Liver (tissue), 10 donors: ENCODE measurements at places on chromosomes 2 and 18. TPM values are rescaled to one million over a fixed set of nuclear protein-coding genes. Genes with fewer than 3 reads are reported as not detected.

The CD226 gene
- total RNA-seq, result 5.2 TPM

The COA5 gene
- total RNA-seq, result 18.7 TPM

The CTDP1 gene
- total RNA-seq, result 13.9 TPM

The MYOM1 gene
- total RNA-seq, result 10.1 TPM

DNA sequence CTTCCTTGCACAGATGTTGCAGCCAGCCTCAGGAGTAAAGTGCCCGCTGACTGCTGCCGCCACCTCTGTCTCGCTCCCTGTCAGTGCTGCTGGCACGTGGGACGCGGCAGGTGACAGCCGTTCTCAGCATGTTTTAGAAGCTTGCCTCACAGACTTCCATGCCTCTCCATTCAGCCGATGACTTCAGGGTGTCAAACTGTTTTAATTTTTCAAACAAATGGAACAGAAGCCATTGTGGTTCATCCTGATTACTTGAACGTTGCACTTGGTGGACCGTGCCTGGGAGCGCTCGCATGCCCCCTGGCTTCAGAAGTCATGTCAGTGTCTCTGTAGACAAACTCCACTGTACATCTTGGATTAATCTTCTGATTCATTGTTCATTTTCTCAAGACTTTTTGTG lies 62.7 kb upstream of the EML6 start:
- H3K4me1 ChIP-seq, result peaks cover 21% of the 10 kb centered on the region
- no peak overlapping the region for H3K27ac ChIP-seq
- no peak overlapping the region for H3K4me3 ChIP-seq
- H3K27me3 ChIP-seq, result no peaks in the 10 kb centered on the region

GRCh38 chr2:205698286-205699268 lies 16.3 kb downstream of the NRP2 start:
- peaks cover 3% of the 10 kb centered on the region for H3K4me1 ChIP-seq
- H3K36me3 ChIP-seq, result no peaks in the 10 kb centered on the region
- H3K27me3 ChIP-seq, result no peaks in the 10 kb centered on the region
- no peak for DNase-seq
- no peak overlapping the region for H3K4me3 ChIP-seq
- H3K27ac ChIP-seq, result peak overlapping the region; percentile 43

GRCh38 chr2:49616800-49617199 lies 462.5 kb upstream of the FSHR start:
- H3K4me1 ChIP-seq, result no peaks in the 10 kb centered on the region
- no peak overlapping the region for H3K27ac ChIP-seq
- no peak for DNase-seq
- H3K4me3 ChIP-seq, result no peak overlapping the region
- no peaks in the 10 kb centered on the region for H3K36me3 ChIP-seq

- no peak overlapping the region for H3K27ac ChIP-seq
- no peak for DNase-seq
- H3K4me3 ChIP-seq, result no peak overlapping the region
Measured at GRCh38 chr18:10939822-10940221, 209.5 kb downstream of the PIEZO2 start.

GRCh38 chr2:10132043-10132575 lies 9.6 kb downstream of the RRM2 start:
- no peak overlapping the region for H3K27ac ChIP-seq
- no peaks in the 10 kb centered on the region for H3K27me3 ChIP-seq
- H3K4me3 ChIP-seq, result no peak overlapping the region
- no peaks in the 10 kb centered on the region for H3K36me3 ChIP-seq

- H3K36me3 ChIP-seq, result no peaks in the 10 kb centered on the region
- no peak overlapping the region for H3K27ac ChIP-seq
- no peaks in the 10 kb centered on the region for H3K27me3 ChIP-seq
- no peaks in the 10 kb centered on the region for H3K4me1 ChIP-seq
Measured at GRCh38 chr2:37641582-37642171, 29.8 kb downstream of the CDC42EP3 start.

DNA sequence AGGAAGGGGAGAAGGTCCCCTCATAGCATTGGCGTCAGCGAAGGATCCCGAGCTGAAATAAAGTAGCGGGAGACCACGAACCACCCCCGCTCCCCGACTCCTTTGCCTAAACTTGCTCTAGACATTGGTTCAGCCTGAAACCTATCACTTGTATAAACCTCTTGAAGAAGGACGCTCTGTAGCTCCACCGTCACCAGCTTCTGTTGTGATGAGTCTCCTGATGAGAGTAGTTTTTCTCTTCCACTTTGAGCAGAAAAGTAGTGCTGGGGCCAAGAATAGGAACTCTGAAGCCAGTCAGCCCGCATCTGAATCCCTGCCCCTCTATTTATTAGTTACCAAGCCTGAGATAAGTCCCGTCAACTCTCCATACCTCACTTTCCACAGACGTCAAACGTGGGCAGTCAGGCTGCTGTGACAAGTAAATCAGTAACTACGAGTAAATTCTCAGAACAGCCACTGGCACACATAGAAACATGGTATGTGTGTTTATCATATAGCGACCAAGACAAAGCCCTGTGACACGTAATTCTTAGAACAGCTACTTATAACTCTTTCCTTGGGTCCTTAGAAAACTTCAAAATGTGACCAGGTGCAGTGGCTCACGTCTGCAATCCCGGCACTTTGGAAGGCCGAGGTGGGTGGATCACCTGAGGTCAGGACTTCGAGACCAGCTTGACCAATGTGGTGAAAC lies 61.7 kb downstream of the CD226 start:
- H3K27ac ChIP-seq, result no peak overlapping the region
- DNase-seq, result no peak
- H3K4me3 ChIP-seq, result no peak overlapping the region
- H3K27me3 ChIP-seq, result no peaks in the 10 kb centered on the region
- H3K36me3 ChIP-seq, result no peaks in the 10 kb centered on the region

GRCh38 chr2:120477198-120477597 lies 131.3 kb downstream of the INHBB start:
- DNase-seq, result no peak
- H3K4me1 ChIP-seq, result peaks cover 59% of the 10 kb centered on the region
- H3K36me3 ChIP-seq, result no peaks in the 10 kb centered on the region
- no peaks in the 10 kb centered on the region for H3K27me3 ChIP-seq
- H3K4me3 ChIP-seq, result no peak overlapping the region
- H3K27ac ChIP-seq, result no peak overlapping the region

- no peak overlapping the region for H3K4me3 ChIP-seq
- no peaks in the 10 kb centered on the region for H3K27me3 ChIP-seq
- DNase-seq, result no peak
- H3K4me1 ChIP-seq, result no peaks in the 10 kb centered on the region
- H3K27ac ChIP-seq, result no peak overlapping the region
Measured at GRCh38 chr2:240396623-240397541, 38.6 kb upstream of the GPC1 start.

- DNase-seq, result no peak
- no peak overlapping the region for H3K27ac ChIP-seq
- no peaks in the 10 kb centered on the region for H3K27me3 ChIP-seq
Measured at GRCh38 chr2:80591233-80591632, 286.7 kb upstream of the LRRTM1 start.

GRCh38 chr18:58005011-58005410 lies 39.0 kb upstream of the NEDD4L start:
- no peak for DNase-seq
- no peak overlapping the region for H3K27ac ChIP-seq
- no peaks in the 10 kb centered on the region for H3K27me3 ChIP-seq
- no peaks in the 10 kb centered on the region for H3K36me3 ChIP-seq
- no peaks in the 10 kb centered on the region for H3K4me1 ChIP-seq

DNA sequence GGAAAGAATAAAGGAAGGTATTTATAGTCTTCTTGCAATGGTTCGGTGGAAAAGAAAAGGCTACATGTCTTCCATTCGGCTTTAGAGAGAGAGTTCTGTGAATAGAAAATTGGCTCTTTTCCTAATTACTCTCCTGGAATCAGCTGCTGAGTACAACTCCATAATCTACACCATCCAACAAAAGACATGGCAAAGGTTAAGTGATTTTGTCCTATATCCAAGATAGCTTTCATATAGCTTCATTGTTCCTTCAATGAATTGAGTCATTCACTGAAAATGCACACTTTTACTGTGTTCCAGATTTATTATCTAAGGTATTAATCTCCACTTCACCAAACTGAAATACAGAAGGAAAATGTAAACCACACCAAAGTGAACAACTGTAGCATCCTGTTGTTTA lies 514.5 kb downstream of the LRRTM4 start:
- H3K4me1 ChIP-seq, result no peaks in the 10 kb centered on the region
- no peak overlapping the region for H3K4me3 ChIP-seq
- no peak for DNase-seq

- no peak overlapping the region for H3K27ac ChIP-seq
- no peak overlapping the region for H3K4me3 ChIP-seq
- H3K4me1 ChIP-seq, result peaks cover under 1% of the 10 kb centered on the region
- DNase-seq, result no peak
Measured at GRCh38 chr2:69709290-69709689, 32.6 kb upstream of the ANXA4 start.

DNA sequence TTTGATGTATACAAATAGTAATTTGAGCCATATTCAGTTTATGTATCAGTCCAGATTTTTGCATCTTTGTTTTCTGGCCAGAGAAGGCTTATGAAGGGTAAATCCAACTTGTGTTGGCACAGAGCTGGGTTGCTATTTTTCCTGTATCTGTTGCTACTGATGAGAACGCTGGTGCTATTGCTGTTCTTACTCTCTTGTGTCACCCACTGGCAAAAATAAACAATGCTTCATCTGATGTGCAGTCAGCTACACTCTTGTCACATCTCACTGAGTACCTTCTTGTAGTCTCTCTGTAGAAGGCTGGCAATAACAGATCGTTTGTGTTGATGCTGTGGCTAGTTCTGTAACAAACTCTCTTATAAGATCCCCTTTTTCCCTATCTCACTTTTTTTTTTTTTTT lies 323.4 kb downstream of the CDH19 start:
- no peak for DNase-seq
- no peaks in the 10 kb centered on the region for H3K36me3 ChIP-seq
- no peak overlapping the region for H3K4me3 ChIP-seq
- H3K27ac ChIP-seq, result no peak overlapping the region

DNA sequence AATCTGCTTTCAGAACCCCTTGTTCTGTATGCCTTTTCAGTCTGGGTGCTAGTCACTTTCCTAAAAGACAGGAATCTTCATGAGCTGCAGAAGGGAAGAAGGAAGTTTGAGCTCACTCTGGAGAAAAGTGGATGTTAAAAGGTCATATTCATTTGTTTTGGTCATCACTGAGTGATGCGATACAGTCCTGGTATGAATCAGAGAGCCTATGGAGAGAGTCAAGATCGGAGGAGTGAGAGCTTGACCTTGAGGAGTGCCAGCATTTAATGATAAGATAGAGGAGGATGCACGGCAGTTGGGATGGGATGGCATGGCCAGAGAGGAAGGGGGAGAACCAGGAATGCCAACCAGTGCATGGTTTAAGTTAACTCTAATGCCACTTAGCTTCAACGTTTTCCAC lies 19.6 kb downstream of the USP39 start:
- H3K27me3 ChIP-seq, result no peaks in the 10 kb centered on the region
- no peak for DNase-seq
- no peaks in the 10 kb centered on the region for H3K4me1 ChIP-seq

DNA sequence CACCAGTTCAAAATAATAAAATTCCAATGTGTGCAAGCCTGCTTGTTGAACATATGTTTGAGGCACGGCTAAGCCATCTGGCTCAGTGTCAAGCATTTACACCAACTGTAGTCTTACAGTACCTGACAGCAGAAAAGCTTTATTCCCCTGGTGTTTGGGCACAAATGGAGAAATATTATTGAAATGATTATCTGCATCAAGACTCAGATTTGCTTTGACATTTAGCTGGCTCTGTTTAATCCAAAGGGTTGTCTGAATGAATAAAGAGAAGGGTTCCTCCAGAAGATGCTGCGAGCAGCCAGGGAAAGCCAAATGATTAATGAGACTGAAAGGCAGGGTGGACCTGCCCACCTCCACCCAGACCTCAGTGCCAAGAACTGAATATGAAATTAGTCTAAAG lies 393.2 kb upstream of the GALNT5 start:
- no peaks in the 10 kb centered on the region for H3K4me1 ChIP-seq
- no peak for DNase-seq
- H3K36me3 ChIP-seq, result no peaks in the 10 kb centered on the region
- H3K4me3 ChIP-seq, result no peak overlapping the region
- no peaks in the 10 kb centered on the region for H3K27me3 ChIP-seq

DNA sequence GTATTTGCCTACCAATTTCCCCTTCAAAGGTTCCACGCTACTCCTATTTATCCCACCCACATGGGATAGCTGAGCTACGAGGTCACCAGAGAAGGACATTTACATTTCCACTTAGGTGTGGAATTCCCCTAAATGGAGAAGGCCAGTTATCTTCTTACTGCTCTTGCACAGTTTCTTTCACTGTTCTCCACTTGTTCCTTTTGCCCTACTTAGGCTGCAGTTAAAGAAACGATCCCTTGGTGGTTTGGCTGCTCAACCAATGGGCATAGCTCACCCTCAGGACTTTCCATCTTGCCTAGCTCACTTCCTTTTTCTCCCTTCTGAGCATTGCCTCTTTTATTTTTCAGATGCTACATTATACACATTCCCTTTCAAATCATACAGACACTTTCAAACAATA lies 11.2 kb upstream of the NABP1 start:
- H3K27ac ChIP-seq, result no peak overlapping the region
- H3K27me3 ChIP-seq, result no peaks in the 10 kb centered on the region
- H3K4me3 ChIP-seq, result no peak overlapping the region

DNA sequence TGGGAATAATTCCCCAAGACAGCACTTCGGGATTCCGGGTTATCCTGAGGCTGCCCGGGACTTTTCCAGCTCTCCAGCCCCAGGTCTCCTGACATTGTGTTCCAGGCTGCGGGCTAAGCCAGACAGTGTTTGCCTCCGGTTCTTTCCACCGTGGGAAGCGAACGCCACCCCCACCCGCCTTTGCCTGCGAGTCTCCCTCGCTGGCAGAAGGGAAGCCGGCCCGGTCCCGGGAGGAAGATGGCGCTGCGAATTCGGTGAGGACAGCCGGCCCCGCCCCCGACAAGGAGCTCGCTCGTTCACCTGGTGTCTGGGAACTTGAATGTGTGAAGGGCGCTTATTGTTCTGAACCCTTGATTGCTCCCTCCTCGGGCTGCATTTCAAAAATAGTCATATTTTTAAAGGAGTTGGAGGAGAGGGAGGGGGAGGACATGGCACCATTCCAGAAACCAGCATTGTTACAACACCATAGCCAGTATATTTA lies 2.9 kb downstream of the LRATD1 start:
- DNase-seq, result peak; percentile 52
- H3K36me3 ChIP-seq, result no peaks in the 10 kb centered on the region
- H3K27ac ChIP-seq, result peak overlapping the region; percentile 61
- H3K27me3 ChIP-seq, result peaks cover 7% of the 10 kb centered on the region
- H3K4me1 ChIP-seq, result peaks cover 35% of the 10 kb centered on the region

- peaks cover 4% of the 10 kb centered on the region for H3K36me3 ChIP-seq
- H3K27me3 ChIP-seq, result no peaks in the 10 kb centered on the region
- H3K4me1 ChIP-seq, result no peaks in the 10 kb centered on the region
- no peak overlapping the region for H3K27ac ChIP-seq
- no peak for DNase-seq
Measured at GRCh38 chr2:232219496-232219870, 159.1 kb upstream of the ALPP start.
